ENCODE measurements at places on chromosomes 13 and 19.
A peak's percentile ranks its signal among the peaks of the same experiment; 100 is the strongest.

DNA sequence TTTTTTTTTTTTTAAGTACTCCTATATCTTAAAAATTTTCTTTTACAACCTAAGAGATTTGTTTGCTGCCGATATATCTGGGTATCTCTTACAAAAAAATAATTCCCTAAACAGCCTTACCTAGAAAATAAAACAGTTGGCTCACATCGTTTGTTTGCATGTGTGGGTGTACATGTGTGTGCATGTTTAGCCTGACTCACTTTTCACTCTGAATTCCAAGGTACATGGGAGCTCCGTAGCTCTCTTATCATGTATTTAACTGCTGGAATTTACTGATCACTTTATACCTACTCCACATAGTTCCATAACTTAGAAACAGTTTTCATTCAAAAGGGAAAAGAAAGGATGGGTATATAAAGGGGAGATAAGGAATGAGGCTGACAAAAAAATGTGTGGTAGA is 616.5 kb downstream of the GPC6 start:
- DNase-seq: no peak

DNA sequence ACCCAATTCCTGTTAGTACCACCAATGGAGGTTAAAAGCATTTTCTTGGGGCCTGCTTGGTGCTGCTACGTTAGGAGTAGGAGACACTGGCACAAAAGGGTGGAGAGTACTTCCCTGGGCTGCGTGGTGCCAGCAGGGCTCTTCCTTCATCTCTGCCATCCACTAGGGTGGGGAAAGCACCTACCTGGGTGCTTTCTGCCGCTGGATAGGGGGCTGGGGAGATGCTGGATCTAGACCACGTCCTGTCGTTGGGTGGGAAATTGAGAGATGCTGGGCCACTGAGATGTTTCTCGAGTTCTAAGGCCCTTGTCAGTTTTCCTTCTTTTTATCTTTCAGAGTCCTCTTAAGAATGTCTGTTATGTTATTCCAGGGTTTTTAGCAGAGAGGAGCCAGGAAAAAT is 6.7 kb upstream of the FCGBP start:
- DNase-seq: no peak

DNA sequence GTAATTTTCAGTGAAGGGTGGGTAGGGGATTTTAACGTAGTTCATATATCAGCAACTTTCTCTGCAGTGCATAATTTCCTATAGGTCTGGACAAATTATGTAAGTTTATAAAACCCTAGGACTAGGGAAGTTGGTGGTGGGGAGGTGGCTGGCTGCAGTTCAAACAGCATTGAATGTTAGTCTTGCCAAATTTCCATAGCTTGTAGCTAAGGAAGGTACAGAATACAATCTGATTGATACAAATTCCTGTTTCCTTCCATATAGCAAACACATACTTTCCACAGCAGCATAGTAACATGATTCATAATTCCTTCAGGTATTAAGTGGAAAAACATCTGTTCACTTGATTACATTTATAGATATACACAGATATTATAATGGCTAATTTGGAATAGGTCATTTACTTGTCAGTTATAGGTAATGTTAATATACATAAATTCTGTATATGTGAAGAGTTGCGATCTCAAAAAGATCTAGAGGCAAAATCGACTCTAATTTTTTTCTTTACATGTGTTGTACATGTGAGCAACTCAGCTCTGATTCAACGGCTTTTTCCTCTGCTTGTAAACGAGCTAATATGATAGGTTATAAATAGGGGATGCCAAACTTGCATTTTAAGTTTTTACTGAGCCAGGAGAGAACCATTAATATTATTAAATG is 233.4 kb upstream of the CSNK1A1L start:
- no peak for DNase-seq

- no peak for DNase-seq
Measured at GRCh38 chr19:19145281-19145680, 7.0 kb upstream of the TMEM161A start.

- no peak for DNase-seq
Measured at GRCh38 chr19:16836115-16837034, 7.2 kb downstream of the SIN3B start.

GRCh38 chr19:46904114-46905060 is 43.6 kb downstream of the ARHGAP35 start:
- DNase-seq: no peak

DNA sequence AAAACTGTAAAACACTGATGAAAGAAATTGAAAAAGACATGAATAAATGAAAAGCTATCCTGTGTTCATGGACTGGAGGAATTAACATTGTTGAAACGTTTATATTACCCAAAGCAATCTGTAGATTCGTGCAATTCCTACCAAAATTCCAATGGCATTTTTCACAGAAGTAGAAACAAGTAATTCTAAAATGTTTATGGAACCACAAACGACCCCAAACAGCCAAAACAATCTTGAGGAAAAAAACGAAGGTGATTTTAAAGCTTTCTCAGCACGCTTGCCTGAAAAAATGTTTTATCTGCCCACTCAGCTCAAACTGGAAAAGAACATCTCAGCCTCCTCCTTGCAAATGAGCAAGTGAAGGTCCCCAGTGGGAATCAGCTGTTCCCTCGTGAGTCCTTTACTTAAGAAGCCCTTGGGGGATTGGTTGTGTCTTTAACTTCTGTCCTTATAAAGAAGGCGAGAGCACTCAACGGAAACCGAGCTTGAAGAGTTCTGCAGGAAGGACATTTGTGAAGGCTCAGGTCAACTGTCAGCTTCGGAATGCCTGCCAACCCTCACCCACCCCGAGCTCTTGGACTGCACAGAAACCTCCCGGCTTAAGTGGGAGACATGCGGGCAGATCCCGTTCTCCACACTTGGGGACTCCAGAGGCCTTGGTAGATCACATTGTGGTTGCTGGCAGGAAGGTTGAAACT is 256.0 kb upstream of the IRS2 start:
- no peak for DNase-seq

- DNase-seq: no peak
Measured at GRCh38 chr13:44726778-44727177, 150.6 kb upstream of the TSC22D1 start.

- peak; percentile 17 for DNase-seq
Measured at GRCh38 chr13:22451327-22451741, 729.4 kb upstream of the SGCG start.

DNA sequence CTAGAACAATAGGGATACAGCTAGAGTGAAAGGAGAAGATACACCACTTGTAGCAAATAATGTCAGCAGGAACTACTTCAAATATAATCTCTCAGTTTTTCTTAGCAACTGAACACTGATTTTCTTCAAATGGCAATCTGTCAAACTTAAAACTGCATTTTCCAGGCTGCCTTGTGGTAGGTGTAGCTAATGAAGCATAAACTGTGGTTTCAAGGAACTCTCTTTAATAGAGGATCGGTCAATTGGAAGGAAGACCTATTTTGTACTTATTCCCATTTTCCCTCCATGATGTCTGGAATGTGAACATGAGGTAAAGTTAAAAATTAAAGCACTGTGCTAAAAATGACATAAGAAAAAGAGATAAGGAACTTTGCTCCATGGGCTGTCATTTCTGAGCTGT is 1261.9 kb downstream of the PCDH17 start:
- no peak for DNase-seq

- DNase-seq: no peak
Measured at GRCh38 chr13:39603424-39603947, 493 bp upstream of the LHFPL6 start.

DNA sequence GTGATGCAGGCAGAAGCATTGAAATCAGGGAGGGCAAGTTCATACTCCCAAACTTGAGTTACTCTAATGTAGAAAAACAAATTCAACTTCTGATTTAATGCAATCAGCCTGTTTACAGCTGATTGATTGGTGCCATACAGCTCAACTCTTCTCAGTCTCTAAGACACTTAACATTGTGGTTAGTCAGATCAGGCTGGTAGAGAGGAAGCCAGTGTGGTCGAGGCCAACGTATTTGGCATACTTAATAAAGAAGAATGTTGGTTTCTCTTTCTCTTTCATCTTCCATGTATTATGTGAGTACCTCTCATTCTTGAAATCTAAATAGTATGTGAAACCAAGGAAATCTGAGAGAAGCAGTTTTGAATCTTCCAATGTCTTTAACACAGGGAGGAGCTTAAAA is 255.0 kb upstream of the SLITRK1 start:
- no peak for DNase-seq

GRCh38 chr19:9144920-9145319 is 4.7 kb downstream of the ZNF317 start:
- DNase-seq: no peak

GRCh38 chr19:55457683-55458457 is 3.6 kb downstream of the ISOC2 start:
- DNase-seq: no peak

DNA sequence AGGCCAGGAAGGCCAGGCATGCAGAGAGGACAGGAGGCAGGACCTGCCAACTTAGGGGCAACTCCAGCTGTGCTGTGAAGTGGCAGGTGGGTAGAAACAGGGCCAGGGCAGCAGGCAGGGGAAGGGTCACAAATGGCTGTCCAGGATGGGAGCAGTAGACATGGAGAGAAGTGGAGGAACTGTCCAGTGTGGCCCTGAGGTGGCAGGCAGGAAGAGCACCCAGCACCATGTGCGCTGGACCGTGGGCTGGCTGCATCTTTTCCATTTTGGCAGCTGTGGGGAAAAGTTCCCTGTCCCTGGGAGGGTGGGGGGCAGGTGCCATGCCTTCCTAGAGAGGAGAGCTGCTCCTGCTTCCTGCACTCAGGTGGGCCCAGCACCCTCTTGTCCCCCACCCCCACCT is 13.8 kb downstream of the DEDD2 start:
- no peak for DNase-seq

GRCh38 chr13:75452564-75452963 is 29.4 kb downstream of the TBC1D4 start:
- DNase-seq: no peak

DNA sequence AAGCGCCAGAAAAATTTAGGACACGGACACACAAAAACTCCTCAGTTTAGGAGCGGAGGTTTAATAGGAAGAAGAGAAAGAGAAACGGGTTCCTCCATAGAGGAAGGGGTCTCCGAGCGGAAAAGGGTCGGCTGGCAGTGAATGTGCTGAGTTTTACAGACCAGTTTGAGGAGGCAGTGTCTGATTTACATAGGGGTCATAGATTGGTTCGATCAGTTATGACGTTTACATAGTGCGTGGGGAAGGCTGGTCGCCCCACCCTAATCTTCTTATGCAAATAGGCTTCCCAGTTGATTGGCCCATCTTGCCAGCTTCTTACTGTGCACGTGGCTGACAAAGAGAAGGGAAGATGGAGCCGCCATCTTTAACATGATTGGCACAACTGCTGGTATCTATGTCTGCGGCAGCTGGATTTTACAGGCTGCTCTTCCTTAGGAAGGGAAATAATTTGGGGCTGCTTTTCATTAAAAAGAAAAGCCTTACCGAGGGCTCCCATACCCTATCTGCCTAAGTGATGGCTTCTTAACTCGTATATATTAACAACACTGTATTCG is 1.2 kb upstream of the ZNF225 start:
- no peak for DNase-seq

DNA sequence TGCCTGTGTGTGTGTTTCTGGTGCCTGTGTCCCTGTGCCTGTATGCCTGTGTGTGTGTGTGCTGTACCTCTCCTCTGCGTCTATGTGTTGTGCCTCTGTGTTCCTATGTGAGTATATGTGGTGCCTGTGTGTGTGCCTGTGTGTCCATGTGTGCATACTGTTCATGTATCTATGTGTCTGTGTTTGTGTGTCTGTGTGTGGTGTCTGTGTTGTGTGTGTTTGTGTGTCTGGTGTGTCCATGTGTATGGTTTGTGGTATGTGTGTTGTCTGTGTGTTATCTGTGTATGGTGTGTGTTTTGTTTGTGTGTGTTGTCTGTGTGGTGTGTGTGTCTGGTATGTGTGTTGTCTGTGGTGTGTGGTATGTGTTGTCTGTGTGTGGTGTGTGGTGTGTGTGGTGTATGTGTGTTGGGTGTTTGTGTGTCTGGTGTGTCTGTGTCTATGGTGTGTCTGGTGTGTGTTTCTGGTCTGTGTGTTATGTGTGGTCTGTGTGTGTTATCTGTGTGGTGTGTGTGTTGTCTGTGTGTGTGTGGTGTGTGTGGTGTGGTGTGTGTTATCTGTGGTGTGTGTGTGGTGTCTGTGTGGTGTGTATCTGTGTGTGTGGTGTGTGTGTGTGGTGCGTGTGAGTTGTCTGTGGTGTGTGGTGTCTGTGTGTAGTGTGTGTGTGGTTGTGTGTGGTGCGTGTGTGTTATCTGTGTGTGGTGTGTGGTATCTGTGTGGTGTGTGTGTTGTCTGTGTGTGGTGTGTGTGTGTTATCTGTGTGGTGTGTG is 20.4 kb downstream of the HDGFL2 start:
- no peak for DNase-seq

GRCh38 chr19:1608359-1609102 is 3.3 kb upstream of the UQCR11 start:
- no peak for DNase-seq

- no peak for DNase-seq
Measured at GRCh38 chr13:41751734-41752445, 209.0 kb downstream of the VWA8 start.

GRCh38 chr19:940591-941291 is 14.9 kb downstream of the ARID3A start:
- no peak for DNase-seq

DNA sequence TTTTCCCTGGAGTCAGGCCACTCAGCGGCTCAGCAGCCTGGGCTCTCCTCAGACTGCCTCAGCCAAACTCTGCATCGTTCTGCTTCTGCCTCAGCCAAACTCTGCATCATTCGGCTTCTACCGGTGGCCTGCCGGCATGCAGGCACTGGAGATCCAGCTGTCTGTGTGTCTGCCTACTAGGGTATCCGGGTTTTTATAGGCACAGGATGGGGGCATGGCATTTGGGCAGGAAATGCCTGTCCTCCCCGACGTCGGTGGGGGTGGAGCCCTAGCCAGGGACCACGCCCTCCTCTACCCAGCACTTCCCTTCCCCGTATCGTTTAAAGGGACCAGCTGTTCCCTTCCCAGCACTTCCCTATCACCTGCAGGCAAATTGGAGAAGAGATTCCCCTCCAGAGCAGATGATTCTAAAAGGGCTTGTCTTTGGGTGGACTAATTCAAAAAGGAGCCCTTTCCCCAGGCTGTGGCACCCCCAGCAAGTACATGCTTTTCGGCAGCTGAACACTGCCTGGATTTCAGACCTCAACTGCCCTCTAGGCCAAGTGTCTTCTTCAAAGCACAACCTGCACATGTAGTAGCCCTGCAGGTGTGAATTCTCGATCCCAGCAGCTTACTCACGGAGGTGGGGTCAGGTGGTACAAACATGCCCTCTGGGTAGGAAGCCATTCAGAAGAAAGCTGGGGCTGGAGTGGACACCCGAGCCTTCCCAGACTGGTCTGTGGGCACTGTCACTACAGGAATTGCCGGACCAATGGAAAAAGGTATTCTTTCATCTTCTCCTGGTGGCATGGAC is 25.4 kb upstream of the GPR12 start:
- DNase-seq: no peak

Data from renal cortex interstitium (tissue), 15 donors.